ENCODE measurements at places on chromosomes 6 and 20. TPM values are rescaled to one million over a fixed set of nuclear protein-coding genes. Genes with fewer than 3 reads are reported as not detected.

- DNase-seq, result no peak
Observed at GRCh38 chr6:28903686-28904085, 20.1 kb downstream of the TRIM27 start.

- DNase-seq, result no peak
Observed at GRCh38 chr20:60056407-60057122, 98.3 kb downstream of the CDH26 start.

DNMT3B gene
- total RNA-seq, result 0.22 TPM

DNA sequence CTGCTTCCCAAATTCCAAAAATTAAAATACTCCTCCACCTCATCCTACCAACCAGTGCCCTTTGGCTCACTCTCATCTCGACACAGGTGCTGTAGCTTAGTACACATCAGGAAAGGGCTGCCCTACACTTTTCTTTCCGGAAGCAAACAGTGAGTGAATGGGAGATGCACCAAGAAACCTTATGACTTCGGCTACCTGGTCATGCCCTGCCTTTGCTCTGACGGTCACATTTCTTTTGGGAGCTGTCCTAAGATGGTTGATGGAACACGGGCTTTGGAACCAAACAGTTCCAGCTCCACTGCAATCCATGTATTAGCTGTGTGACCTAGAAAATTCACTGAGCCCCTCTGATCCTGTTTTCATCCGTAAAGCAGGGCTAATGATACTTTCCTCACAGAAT is 92.7 kb upstream of the ASF1A start:
- DNase-seq, result no peak

DNA sequence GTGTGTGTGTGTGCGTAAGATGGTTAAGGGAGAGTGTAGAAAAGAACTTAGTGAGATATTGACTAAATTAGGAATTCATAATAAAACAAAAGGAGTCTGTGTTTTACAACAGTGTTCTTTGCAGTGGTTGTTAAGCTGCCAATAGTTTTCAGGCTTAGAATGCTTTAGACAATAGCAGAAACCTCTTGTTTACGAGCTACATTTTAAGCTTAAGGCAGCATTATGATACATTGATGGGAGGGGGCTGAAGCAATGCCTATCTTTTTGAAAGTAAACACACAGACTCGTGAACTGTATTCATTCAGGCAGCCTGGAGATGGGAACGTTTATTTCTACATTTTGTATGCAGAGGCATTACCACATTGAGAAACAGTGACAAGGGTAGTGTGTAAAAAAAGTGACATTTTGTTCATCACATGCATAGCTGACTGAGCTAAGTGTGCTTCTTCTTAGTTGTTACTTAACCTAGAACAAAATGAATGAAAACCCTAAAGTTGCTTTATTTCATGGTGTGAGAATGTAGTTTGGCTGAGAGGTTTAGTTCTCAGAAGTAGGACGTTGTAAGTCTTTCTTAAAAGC is 21.2 kb downstream of the CLVS2 start:
- no peak for DNase-seq

DNA sequence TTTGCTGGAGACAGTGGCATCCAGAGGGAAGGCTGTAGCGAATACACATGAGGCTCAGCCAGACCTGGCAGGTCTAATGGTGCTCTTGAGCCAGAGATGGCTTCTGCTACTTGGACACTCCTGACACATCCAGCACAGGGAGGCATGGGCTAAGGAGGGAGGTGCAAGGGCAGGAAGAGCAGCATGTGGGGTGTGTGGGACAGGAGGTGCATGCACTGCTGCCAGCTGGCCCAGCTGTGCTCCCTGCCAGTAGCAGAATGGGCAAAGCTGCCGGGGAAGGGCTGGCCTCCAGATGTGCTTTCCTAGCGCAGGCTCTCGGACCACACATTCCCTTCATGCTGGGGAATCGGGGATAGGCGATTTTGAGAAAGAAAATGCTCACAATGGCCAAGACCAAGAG is 309.2 kb downstream of the CDC5L start:
- DNase-seq, result no peak

DNA sequence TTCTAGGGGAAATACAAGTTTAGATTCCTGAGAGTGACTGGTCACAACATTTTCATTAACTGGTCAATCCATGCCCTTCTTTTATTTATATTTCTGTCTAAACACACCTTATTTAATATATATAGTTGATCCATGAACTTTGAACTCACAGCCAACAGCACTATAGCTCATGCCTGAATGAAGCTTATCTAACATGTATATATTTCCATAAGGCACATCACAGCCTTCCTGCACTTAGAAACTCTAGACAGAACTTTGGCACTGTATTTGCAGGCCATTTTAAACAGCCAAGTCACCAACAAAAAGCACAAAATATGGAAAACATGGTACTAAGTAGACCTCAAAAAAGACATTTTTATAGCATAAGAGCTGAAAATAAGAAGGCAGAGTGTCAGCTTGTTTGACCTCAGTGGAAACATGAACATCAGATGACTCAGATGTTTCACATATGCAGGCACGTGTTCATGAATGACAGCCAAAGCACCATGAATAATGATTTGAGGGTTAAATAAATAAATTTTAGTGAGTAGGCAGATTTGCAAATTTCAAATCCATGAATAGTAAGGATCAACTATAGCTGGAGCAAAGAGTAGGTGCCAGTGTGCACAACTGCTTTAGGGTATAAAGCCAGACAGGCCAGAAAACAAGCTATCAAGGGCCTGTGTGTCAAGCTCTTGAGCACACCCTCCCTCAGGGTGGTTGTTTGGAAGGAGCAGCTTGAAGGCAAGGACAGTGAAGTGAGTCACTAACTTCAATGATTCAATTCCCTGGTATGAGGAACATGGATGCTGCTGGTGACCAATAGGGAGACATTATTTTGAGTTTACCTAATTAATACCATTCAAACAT is 88.9 kb upstream of the NT5E start:
- DNase-seq, result no peak

DNA sequence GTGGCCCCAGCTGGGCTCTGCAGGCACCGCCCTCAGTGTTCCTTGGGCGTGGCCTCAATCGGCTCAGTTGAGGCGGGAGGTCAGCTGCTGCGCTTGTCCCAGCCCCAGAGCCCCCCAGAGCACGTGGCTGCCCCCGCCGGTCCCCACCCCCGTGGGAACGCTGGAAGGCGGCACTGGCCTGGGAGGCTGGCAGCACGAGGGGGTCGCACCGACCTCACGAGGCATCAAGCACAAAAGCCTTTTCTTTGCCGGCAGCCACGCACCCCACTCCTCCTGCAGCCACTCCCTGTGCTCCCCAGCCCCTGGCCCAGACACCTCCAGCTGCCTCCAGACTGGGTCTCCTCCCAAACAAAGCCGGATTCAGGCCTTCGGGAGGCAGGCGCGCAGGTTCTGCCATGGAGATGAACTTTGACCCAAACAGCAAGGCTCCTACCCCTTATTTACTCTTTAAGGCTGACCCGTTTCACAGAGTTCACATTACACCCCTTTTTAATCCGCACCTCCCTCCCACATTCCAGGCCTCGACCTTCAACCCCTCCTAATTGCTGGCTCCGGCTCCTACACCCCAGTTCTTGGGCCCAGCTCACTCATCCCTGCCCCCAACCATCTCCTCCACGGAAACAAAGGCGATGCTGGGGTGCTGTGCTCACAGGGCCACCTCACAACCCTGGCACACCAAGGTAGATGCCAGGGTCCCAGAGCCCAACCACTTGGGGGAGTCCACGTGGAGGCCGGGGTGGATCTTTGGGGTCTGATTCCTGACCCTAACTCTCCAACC is 111.7 kb downstream of the NOL4L start:
- DNase-seq, result no peak

MCM3 gene
- 19.3 TPM for total RNA-seq

- DNase-seq, result no peak
Observed at GRCh38 chr6:110548110-110548847, 71.9 kb upstream of the SLC22A16 start.

DEFB113 gene
- not detected for total RNA-seq

- no peak for DNase-seq
Observed at GRCh38 chr20:19327401-19327800, 115.0 kb downstream of the SLC24A3 start.

GRCh38 chr6:2596222-2596621 is 154.5 kb downstream of the MYLK4 start:
- no peak for DNase-seq

DNA sequence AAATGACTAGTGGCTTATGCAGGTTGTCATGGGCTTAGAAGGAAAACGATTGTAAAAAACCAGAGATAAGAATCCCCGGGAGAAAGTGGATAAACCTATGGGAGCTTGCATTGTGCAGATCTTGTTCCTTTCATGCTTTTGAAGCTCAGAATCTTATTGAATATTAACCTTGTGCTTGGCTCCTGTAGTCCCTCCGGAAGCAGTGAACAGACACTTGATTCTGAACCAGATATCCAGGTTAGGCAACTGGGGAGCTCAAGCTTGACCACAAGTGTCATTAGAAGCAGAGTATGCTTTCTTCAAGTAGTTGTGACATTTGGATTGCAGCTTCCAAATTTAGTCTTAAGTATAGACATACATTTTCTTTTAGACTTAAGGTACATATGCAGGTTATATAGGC is 212.6 kb upstream of the MOCS1 start:
- no peak for DNase-seq

DNA sequence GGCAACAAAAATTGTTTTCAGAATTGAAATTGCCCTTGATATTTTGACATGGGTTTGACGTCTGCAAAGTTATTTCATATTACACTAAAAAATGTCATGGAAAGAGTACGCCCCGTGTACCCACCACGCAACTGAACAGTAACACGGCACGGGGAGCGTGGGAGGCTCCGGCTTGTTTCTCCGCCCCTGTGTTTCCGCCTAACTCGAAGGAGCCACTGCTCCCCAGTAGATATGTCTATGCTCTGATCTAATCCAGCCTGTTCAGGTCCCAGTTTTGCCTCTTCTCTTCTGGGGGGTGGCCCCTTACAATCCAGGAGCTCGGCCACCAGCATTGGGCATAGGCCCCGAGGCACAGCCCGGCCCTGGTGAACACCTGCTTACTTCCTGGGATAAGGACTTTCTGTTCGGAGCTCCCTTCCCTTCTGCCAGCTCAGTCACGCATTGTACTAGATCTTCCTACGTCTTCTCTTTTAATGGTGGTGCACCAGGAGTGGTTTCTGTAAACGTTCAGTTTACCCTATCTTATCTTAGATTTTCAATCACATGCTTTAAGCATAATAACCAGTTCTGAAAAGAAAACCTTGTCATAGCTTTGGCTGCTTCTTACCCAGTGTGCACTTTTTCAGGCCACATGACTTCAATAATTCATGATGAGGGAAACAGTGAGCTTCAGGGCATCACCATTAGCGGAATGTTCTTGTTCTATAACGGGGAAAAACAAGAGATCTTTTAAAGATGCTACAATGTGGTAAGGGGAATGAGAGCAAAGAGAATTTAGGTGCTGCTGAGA is 43.9 kb upstream of the EXOC2 start:
- DNase-seq, result no peak

GRCh38 chr20:13412806-13413445 is 191.9 kb downstream of the ISM1 start:
- DNase-seq, result no peak

TINAG gene
- 0.16 TPM for total RNA-seq

DNA sequence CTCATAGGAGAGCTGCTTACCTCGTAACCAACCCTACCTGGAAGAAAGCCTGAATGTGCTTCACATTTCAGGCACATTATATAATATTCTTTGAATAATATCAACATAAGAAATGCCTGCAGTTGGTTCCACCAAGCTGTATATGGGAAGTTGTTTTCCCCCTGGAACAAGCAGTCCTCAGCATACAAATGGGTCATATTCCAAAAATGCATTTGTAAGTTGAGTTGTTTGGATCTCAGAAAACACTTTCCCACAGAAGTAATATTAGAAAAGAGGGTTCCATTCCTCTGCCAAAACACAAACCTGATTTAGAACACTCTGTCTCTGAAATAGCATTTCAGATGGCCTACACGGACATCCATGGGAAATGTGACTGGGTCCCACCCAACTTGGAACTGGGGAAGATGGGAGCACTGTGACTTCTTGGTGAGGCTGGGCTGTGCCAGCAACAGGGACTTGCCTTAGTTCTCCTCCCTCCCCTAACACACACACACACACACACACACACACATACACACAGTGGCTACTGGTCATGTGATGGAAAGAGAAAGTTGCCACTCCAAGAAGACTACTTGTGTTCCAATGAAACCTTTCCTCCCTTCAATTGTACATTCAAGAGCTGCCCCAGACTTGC is 11.4 kb upstream of the RCAN2 start:
- DNase-seq, result no peak

- DNase-seq, result no peak
Observed at GRCh38 chr6:144647971-144648651, 363.0 kb downstream of the UTRN start.

HMGCLL1 gene
- 2.0 TPM for total RNA-seq

GRCh38 chr6:121504227-121504626 is 68.8 kb downstream of the GJA1 start:
- DNase-seq, result no peak

CRNKL1 gene
- total RNA-seq, result 15.8 TPM

DNA sequence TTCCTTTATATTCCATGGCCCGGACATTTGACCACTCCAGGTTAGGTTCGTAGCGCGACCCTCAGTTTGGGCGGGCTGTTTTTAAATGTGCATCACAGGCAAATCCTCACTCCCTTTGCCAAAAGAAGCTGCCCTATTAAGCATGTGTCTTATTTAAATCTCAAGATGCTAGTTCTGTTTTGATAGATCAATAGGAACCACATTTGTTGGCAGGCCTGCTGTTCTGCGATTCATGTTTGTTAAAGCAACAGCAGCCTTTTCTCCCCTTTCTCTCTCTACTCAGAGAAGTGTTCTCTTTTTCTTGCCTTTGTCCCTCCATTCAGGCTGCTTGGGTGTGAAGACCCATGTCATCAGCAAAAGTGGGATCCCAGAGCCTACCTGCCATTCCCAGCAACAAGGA is 212.0 kb upstream of the SSTR4 start:
- DNase-seq, result no peak

ZFP64 gene
- total RNA-seq, result 7.9 TPM

FILIP1 gene
- 160 TPM for total RNA-seq

DNA sequence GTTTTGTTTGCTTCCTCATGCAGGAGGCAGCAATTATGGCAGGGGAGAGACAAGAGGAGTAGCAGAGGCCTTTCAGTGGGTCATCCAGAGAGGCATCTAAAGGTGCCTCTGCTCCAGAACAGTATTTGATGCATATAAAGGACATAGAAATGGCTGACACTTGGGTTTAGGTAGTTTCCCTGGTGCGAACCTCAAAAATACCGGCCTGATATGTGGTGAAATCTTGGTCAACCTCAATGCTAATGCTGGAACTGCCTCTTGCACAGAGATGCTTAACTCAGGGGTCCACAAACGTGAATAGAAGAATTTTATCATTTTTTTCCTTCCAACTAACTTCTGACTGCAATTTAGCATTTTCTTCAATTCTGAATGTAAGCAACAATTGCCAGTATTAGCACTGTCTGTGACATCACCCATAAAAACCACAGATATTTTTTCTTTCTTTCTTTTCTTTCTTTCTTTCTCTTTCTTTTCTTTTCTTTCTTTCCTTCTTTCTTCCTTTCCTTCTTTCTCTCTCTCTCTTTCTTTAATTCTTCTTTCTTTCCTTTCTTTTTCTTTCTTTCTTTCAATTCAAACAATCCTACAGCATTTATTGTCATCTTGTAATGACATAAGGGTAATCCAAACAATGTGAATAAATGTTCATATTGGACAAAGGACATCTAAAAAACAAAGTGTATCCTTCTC is 180.0 kb upstream of the UST start:
- DNase-seq, result no peak

SLC16A10 gene
- total RNA-seq, result 8.6 TPM

- DNase-seq, result no peak
Observed at GRCh38 chr6:108764580-108764950, 83.7 kb upstream of the ARMC2 start.

All from Right ventricle myocardium superior (tissue), 1 donor.